ENCODE measurements at places on chromosomes 11 and 22. TPM values are rescaled to one million over a fixed set of nuclear protein-coding genes. Genes with fewer than 3 reads are reported as not detected.

- H3K27ac ChIP-seq = peak overlapping the region; percentile 60
- H3K4me3 ChIP-seq = no peak overlapping the region
- H3K4me1 ChIP-seq = peaks cover 39% of the 10 kb centered on the region
Observed at GRCh38 chr11:1837171-1838076, 1.4 kb upstream of the TNNI2 start.

- DNase-seq = no peak
- no peaks in the 10 kb centered on the region for H3K27me3 ChIP-seq
- H3K4me3 ChIP-seq = no peak overlapping the region
- no peaks in the 10 kb centered on the region for H3K4me1 ChIP-seq
- H3K36me3 ChIP-seq = no peaks in the 10 kb centered on the region
- no peak overlapping the region for H3K27ac ChIP-seq
Observed at GRCh38 chr11:133818302-133818701, 27.0 kb downstream of the SPATA19 start.

- H3K4me3 ChIP-seq = no peak overlapping the region
- DNase-seq = peak; percentile 77
- H3K27ac ChIP-seq = no peak overlapping the region
- no peaks in the 10 kb centered on the region for H3K4me1 ChIP-seq
- no peaks in the 10 kb centered on the region for H3K36me3 ChIP-seq
Observed at GRCh38 chr11:128884703-128885338, 6.3 kb upstream of the KCNJ5 start.

GRCh38 chr11:94558468-94558867 lies 8.7 kb upstream of the PIWIL4 start:
- H3K4me1 ChIP-seq = peaks cover 42% of the 10 kb centered on the region
- no peak for DNase-seq
- H3K27me3 ChIP-seq = no peaks in the 10 kb centered on the region
- H3K27ac ChIP-seq = peak overlapping the region; percentile 87

- H3K36me3 ChIP-seq = 0 out of 2 replicates have a peak, but pooled peaks cover 3% of the 10 kb centered on the region
- peaks cover 18% of the 10 kb centered on the region for H3K4me1 ChIP-seq
Observed at GRCh38 chr11:108854346-108854745, 189.5 kb downstream of the DDX10 start.

GRCh38 chr11:125315079-125315740 lies 150.7 kb downstream of the PKNOX2 start:
- H3K27me3 ChIP-seq = no peaks in the 10 kb centered on the region
- H3K4me1 ChIP-seq = peaks cover 8% of the 10 kb centered on the region
- DNase-seq = peak; percentile 60

GRCh38 chr11:75706260-75706729 lies 11.3 kb upstream of the MOGAT2 start:
- H3K4me3 ChIP-seq = no peak overlapping the region
- no peaks in the 10 kb centered on the region for H3K27me3 ChIP-seq
- H3K4me1 ChIP-seq = no peaks in the 10 kb centered on the region
- H3K27ac ChIP-seq = no peak overlapping the region

GRCh38 chr11:9072626-9073176 lies 18.7 kb downstream of the SCUBE2 start:
- H3K4me1 ChIP-seq = peaks cover 21% of the 10 kb centered on the region
- H3K36me3 ChIP-seq = no peaks in the 10 kb centered on the region
- no peak overlapping the region for H3K4me3 ChIP-seq
- DNase-seq = peak; percentile 49
- no peaks in the 10 kb centered on the region for H3K27me3 ChIP-seq

DNA sequence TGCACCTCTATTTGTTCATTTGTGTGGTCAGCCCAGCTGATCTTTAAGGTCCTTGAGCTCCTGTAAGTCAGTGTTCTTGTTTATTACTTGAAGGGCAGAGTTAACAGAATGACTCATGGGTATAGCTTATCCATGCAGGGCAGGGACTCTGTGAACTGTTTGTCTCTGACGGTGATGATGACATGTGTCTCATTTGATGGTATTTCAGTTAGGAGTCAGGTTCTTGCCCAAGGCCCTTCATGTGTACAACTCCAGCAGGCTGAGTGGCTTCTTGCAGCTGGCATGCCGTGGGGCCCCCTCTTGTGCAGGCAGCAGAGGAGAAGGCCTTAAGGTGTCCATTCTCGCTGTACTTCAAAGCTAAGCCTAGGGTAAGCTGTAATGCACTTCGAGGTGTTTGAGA lies 165.1 kb downstream of the DBX1 start:
- no peak overlapping the region for H3K4me3 ChIP-seq
- H3K4me1 ChIP-seq = peaks cover 32% of the 10 kb centered on the region
- H3K27ac ChIP-seq = no peak overlapping the region
- H3K27me3 ChIP-seq = no peaks in the 10 kb centered on the region

GRCh38 chr11:61826930-61827570 lies 1.1 kb upstream of the FADS2 start:
- peak overlapping the region; percentile 96 for H3K4me3 ChIP-seq
- peak; percentile 53 for DNase-seq
- 0 out of 2 replicates have a peak, but pooled peaks cover 10% of the 10 kb centered on the region for H3K4me1 ChIP-seq
- peaks cover 4% of the 10 kb centered on the region for H3K36me3 ChIP-seq
- H3K27me3 ChIP-seq = no peaks in the 10 kb centered on the region

DNA sequence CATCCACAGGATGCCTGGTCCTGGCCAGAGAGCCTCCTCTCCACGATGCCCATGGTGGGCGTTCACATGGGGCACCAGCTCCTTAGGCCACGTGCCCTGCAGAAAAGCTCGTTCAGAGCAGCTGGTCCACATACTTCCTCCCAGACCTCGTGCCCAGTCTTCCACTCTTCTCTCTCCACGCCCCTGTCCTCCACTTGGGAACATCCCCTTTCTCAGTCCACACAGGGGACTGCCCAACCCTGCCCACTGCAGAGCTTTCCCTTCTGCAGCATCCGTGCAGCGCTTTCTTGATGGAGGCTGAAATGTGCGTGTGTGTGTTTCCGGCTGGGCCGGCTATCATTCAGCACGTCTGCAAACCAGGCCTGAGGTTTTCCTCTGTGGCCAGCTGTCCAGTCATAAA lies 11.3 kb downstream of the TPCN2 start:
- H3K27me3 ChIP-seq = no peaks in the 10 kb centered on the region
- no peaks in the 10 kb centered on the region for H3K36me3 ChIP-seq
- no peak overlapping the region for H3K4me3 ChIP-seq
- no peak overlapping the region for H3K27ac ChIP-seq

- peak; percentile 11 for DNase-seq
- H3K4me1 ChIP-seq = peaks cover 7% of the 10 kb centered on the region
- H3K4me3 ChIP-seq = no peak overlapping the region
- H3K36me3 ChIP-seq = no peaks in the 10 kb centered on the region
Observed at GRCh38 chr11:102914238-102915043, 39.7 kb upstream of the MMP12 start.

GRCh38 chr11:95676308-95676707 lies 113.3 kb downstream of the FAM76B start:
- no peaks in the 10 kb centered on the region for H3K4me1 ChIP-seq
- DNase-seq = no peak

DNA sequence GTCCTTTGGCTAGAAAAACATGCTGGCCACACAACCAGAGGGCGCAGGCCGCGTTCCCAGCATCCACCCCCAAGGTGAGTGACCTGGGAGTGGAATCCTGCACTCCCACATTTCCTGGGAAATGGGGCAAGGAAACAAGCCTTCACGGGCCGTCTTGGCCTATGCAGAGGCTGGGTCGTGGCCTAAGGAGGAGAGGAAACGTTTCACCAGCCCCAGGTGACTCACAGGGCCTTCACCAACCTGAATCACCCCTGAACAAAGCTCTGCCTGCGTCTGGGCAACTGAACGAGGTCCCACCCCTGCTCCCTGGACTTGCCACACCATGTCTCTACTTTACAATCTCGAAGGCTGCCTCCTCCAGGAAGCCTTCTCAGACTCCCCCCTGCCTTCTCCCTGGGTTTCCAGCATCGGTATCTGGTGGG lies 13.2 kb downstream of the MYH9 start:
- no peak overlapping the region for H3K4me3 ChIP-seq
- peaks cover 5% of the 10 kb centered on the region for H3K36me3 ChIP-seq
- no peaks in the 10 kb centered on the region for H3K27me3 ChIP-seq
- no peak for DNase-seq
- peaks cover 43% of the 10 kb centered on the region for H3K4me1 ChIP-seq

GRCh38 chr22:49138250-49138790 lies 689.4 kb downstream of the BRD1 start:
- no peaks in the 10 kb centered on the region for H3K36me3 ChIP-seq
- no peaks in the 10 kb centered on the region for H3K27me3 ChIP-seq
- H3K27ac ChIP-seq = no peak overlapping the region
- H3K4me3 ChIP-seq = no peak overlapping the region
- DNase-seq = no peak
- peaks cover 30% of the 10 kb centered on the region for H3K4me1 ChIP-seq

- H3K4me1 ChIP-seq = no peaks in the 10 kb centered on the region
- no peak overlapping the region for H3K4me3 ChIP-seq
- no peak overlapping the region for H3K27ac ChIP-seq
- H3K27me3 ChIP-seq = peaks cover 13% of the 10 kb centered on the region
- no peak for DNase-seq
Observed at GRCh38 chr11:75167617-75168016, 16.7 kb downstream of the SLCO2B1 start.

- no peaks in the 10 kb centered on the region for H3K27me3 ChIP-seq
- DNase-seq = no peak
- no peak overlapping the region for H3K4me3 ChIP-seq
Observed at GRCh38 chr22:44120314-44120704, 60.4 kb upstream of the PARVG start.

- DNase-seq = no peak
- H3K4me1 ChIP-seq = 0 out of 2 replicates have a peak, but pooled peaks cover under 1% of the 10 kb centered on the region
- H3K27ac ChIP-seq = no peak overlapping the region
- no peaks in the 10 kb centered on the region for H3K36me3 ChIP-seq
- no peak overlapping the region for H3K4me3 ChIP-seq
- peaks cover 1% of the 10 kb centered on the region for H3K27me3 ChIP-seq
Observed at GRCh38 chr11:77497368-77497767, 23.5 kb upstream of the PAK1 start.

DNA sequence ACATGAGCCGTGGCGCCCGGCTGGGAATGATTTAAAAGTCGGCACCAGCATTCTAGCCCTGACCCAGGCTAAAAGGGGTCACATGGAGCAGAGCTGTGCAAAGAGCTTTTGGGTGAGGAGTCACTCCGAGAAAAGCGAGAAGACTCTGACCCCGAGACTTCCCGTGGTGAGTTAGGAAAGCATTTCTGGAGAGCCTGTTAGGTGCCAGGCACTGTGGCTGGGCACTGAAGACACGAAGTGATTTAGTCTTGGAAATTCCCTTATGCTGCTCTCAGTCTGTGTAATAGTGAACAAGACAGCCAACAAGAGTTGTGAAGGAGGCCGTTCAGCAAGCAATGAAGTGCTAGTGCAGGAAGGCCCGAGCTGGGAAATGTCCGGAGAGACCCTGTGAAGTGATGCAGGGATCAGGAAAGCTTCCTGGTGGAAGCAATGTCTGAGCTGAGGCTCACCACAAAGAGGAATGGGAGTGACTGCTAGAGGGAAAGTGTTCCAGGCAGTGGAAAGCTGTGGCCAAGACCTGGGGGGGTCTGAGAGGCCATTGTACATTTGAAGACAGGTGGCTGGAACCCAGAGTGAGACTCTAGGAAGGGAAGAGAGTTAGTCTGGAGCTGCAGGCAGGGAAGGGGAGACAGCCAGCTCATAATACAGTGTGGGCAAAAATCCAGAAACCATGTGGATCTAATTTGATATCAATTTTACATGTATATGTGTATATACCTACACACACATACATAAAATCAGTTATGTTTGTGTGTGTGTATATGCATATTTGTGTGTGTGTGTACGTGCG lies 31.6 kb downstream of the MARK2 start:
- H3K27ac ChIP-seq = no peak overlapping the region
- peaks cover 34% of the 10 kb centered on the region for H3K4me1 ChIP-seq
- no peak for DNase-seq
- no peak overlapping the region for H3K4me3 ChIP-seq

DNA sequence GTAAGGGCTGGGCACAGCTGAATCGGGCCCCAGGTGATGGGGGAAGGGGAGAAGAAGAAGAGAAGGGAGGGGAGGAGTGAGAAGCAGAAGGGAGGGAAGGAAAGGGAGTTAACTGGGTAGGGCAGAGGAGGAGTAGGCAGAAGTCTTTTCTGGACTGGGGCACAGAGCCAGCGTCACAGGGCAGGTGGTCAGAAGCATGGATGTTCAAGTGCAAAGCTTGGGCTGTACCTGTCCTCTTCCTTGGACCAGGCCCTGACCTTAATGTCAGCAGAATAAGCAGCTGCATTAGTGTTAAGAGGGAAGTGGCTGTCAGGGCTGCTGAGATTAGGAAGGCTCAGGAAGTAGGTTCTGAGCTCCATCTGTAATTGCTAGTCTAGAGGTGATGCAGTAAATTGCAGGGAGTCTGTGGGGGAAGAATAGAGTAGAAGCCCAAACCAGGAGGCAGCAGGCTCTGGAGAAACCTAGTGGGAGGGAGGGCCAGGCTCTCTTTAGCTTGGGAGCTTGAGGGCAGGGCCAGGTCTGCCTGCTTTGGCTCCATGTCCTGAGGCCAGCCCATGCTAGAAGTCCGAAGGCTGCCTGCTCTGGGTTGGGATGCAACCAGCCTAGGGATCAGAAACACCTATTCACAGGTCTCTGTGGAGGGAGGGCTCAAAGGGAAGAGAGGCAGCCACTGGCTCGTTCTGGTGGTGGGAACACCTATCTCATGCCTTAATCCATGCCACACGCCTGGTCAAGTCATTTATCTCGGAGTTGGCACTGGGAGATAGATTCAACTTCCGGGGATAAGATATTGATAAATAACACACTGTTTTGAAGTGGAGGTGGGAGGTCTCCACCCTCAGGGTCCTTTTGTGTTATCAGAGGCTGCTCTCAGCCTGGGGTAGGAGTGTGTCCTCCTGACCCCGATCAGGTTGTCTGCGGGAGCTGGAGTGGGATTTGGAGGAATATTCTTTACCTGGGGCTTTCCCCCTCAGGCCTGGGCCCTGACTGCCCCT lies 1.7 kb upstream of the UCP3 start:
- no peaks in the 10 kb centered on the region for H3K36me3 ChIP-seq
- H3K4me1 ChIP-seq = peaks cover 2% of the 10 kb centered on the region
- H3K27me3 ChIP-seq = no peaks in the 10 kb centered on the region
- DNase-seq = no peak
- H3K4me3 ChIP-seq = no peak overlapping the region

DNA sequence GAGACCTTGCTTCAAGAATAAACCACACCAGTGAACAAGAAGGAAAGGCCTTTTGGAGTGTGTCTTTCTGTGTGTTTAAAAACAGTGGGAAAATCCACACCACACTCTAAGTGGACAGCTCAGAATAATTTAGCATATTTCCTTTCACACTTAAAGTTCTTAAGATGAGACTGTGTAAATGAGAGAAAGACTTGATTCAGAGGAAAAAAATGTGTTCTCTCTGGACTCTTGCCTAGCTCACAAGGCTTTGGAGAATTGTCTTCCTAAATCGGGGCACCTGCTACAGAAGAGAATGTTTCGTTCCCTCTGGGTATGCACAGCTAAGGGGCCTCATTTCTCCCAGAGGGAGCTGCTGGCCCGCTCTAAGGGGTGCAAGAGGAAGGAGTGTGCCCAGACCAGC lies 28.4 kb upstream of the CRTAM start:
- H3K4me1 ChIP-seq = peaks cover 3% of the 10 kb centered on the region
- no peak overlapping the region for H3K27ac ChIP-seq
- no peaks in the 10 kb centered on the region for H3K27me3 ChIP-seq
- H3K4me3 ChIP-seq = no peak overlapping the region

GRCh38 chr11:129917231-129917630 lies 21.9 kb upstream of the NFRKB start:
- no peak overlapping the region for H3K27ac ChIP-seq
- no peaks in the 10 kb centered on the region for H3K27me3 ChIP-seq
- no peak for DNase-seq
- H3K36me3 ChIP-seq = peaks cover 12% of the 10 kb centered on the region
- H3K4me1 ChIP-seq = no peaks in the 10 kb centered on the region

SELENOM gene
- polyA plus RNA-seq = 97.1 TPM

LSP1 gene
- 0.34 TPM for polyA plus RNA-seq

SMTN gene
- polyA plus RNA-seq = 30.4 TPM

KCNE3 gene
- polyA plus RNA-seq = not detected

TMA7B gene
- polyA plus RNA-seq = not detected

KBTBD3 gene
- 2.0 TPM for polyA plus RNA-seq

SERHL2 gene
- polyA plus RNA-seq = 3.8 TPM

MCHR1 gene
- 0.33 TPM for polyA plus RNA-seq

DEPDC5 gene
- 7.8 TPM for polyA plus RNA-seq

Measured in SK-N-SH (cell line).